ENCODE measurements at places on chromosomes 3 and 15. TPM values are rescaled to one million over a fixed set of nuclear protein-coding genes. Genes with fewer than 3 reads are reported as not detected.

CYP8B1 gene
- not detected for total RNA-seq

CIB2 gene
- 2.5 TPM for total RNA-seq

SHQ1 gene
- total RNA-seq = 19.4 TPM

PARP6 gene
- 13.4 TPM for total RNA-seq

SERINC4 gene
- not detected for total RNA-seq

DNA sequence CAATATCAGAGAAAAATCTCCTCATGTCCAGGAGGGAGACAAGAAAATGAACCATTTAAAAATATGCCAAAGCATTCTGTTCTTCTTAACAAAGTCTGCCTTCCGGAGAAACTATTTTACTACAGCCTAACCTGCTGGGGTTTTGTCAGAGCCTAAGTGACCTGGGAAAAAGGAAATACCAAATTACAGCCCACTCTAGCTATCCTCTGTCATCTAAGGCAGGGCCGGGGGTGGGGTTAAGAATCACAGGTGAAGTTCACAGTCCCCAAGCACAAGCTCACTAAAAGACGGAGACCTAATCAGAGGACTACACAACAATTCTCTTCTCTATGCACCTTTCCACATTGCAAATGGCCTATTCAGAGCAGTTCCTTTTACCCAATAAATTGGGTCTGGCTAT is 116.6 kb downstream of the TRIM42 start:
- DNase-seq = no peak

DNA sequence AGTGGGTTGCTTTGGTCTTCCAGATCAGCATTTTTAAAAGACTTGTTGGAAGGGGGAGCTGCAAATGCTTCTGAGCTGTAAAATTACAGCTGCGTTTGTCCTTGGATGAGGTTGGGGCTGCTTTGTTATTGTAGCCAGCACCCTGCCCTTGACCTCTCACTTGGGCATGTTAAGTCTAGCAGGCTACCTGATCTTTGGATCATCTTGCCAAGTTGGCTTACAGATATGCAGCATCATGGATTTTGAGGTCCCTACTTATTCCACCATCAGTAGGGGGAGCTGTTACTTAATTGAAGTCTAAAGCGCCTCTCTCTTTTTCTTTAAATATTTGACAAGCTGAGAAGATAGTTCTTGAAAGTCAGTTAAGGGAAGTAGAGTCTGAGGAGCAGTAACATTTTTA is 793.0 kb downstream of the MCTP2 start:
- peak; percentile 59 for DNase-seq

DNA sequence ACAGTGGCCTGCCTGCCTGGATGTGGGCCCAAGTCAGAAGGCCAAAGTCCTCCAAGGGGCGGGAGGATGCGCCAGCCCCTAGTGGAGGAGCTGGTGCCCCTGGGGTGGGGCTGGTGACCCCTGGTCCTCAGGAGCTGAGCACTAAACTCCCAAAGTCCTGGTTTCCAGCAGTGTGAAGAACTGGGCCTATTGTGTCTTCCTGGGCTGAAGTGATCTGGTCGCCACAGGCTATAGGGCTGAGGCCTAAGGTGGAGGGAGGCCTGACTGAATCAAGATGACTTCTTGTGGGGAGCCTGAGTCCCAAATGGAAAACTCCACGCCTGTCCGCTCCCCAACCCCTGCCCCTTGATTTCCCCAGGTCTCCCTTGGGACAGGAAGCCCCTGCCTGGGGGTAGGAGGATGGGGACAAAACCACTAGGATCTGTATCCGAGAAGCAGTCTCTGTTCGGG is 753 bp upstream of the FES start:
- no peak for DNase-seq

GRCh38 chr15:100879464-100880138 is at the start of gene ALDH1A3:
Gene ALDH1A3 (plus strand): TSS chr15:100879831. CDS start chr15:100879908, 77 bp downstream.
- peak; percentile 16 for DNase-seq

DNA sequence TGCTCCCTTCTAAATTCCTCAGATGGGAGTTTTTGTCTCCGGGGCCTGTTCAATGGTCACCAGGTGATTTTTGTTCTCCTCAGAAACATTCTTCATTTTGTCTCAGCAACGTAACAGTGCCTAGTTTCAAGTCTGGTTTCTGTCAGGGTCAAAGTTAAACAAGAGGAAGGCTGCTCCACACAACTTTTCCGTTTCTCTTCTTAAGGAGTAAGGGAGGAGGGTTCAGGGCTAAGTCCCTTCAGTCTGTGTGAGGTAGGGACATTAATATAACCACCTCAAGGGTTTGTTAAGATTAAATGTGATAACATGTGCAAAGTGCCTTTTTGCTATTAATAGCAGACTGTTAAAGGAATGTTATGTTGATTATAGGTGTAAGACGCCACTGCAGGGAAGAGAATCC is 41.8 kb downstream of the HOMER2 start:
- DNase-seq = no peak

GRCh38 chr3:150538324-150539208 is 7.7 kb downstream of the SERP1 start:
- no peak for DNase-seq

DNA sequence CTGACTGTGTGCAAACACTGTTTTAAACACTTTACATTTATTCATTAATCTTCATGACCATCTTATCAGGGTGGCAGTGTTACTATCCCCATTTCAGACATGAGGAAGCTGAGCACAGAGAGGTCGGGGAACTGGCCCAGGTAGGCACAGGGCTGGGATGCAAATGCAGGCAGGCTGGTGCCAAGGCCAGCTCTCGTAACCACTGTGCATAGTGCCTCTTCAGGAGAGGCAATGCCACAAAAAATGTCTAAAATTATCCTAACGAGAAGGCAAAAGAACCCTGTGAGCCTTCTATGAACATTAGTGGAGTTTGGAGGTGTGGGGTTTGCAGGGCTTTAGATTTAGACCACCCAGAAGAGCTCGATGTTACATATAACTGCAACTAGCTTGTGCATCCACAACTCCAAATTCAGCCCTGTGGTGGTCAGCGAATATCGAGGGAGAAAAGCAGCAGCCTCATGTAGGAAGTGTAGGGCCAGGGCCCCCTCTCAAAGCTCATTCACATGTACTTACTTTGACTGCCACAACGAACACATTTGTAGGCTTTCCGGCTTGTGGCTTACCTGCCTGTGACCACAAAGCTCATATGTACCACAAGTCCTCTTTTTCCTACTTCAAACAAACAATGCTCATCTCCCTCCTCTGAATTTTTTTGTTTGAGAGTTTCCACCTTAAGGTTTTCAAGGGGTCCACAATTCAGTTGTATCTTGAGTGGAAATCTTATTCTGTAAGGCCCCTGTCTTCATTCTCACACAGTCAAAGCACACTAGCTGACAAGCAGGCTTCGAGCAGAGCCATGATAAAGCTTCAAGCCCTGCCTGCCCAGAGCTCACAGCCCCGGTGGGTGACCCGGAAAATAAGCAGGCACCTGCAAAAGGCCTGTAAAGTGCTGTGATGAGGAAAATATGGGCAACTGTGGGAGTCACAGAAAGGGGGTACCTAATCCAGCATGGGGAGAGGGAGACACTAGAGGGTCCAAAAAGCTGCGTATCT is 722.9 kb upstream of the CFAP20DC start:
- DNase-seq = no peak

DNA sequence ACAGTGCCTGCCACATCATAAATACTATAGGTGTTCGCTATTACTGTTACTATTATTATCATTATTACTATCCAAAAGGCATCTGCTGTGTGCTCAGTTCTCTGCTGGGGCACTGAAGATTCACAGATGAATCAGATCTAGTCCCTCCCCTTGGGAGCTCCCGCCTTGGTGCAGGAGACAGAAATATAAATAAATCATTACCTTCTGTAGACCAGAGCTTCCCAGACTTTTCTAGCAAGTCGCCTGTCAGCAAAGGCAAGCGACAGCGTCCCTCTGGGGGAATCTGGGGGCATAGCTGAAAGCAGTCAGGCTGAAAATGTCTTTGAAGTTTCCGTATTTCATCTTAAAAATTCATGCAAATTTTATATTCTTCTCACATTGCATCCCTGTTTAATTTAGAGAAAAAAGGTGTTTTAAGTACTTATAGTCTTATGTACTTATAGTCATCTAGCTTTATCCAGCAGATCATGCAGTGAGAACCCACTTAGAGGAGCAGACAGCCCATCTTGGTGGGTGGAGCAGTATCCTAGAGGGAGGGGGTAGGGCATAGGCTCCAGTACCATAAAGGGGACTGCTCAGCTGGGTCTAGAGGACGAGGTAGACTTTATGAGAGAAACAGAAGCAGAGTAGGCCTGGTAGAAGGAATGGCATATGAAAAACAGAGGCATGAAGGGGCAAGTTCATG is 10.4 kb upstream of the BRPF1 start:
- DNase-seq = peak; percentile 37

GRCh38 chr3:141271279-141272030 is 39.8 kb downstream of the PXYLP1 start:
- no peak for DNase-seq

DNA sequence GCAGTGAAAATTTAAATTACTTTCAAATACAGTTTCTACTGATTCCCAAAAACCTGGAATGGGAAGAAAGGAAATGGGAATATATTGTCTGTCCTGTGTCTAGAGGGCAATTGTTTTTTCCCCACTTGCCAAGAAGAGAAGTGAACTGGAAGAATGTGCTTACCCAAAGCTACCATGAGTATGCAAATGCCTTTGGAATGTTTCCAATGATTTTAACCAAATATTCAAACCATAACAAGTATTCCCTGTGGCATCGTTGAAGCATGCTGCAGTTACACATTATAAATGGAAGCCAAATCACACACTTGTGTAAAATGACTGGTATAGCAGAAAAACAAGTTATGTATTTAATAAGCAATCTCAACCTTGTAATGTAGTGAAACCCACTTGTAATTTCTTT is 368.2 kb downstream of the GBE1 start:
- no peak for DNase-seq

DNA sequence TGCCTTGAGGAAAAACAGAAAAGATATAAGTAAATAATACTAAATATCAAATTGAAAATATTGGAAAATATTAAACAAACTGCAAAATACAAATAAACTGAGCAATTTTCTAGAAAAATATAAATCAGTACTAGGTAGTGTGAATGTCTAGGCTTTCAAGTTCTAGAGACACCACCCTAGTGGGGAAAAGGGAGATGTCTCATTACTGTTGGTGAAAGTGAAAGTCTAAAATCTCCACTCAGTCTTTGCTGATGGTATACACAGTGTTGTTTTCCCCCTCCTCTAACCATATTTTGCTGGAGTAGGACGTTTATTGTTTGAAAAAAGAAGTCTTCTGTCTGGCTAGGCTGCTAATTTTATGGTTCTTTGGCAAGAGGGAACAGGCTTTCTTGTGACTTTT is 1368.9 kb downstream of the OTOL1 start:
- DNase-seq = no peak

- DNase-seq = no peak
Measured at GRCh38 chr15:64746921-64747320, 28.5 kb downstream of the RBPMS2 start.

GRCh38 chr3:105853801-105854432 is 14.9 kb downstream of the CBLB start:
- no peak for DNase-seq

DNA sequence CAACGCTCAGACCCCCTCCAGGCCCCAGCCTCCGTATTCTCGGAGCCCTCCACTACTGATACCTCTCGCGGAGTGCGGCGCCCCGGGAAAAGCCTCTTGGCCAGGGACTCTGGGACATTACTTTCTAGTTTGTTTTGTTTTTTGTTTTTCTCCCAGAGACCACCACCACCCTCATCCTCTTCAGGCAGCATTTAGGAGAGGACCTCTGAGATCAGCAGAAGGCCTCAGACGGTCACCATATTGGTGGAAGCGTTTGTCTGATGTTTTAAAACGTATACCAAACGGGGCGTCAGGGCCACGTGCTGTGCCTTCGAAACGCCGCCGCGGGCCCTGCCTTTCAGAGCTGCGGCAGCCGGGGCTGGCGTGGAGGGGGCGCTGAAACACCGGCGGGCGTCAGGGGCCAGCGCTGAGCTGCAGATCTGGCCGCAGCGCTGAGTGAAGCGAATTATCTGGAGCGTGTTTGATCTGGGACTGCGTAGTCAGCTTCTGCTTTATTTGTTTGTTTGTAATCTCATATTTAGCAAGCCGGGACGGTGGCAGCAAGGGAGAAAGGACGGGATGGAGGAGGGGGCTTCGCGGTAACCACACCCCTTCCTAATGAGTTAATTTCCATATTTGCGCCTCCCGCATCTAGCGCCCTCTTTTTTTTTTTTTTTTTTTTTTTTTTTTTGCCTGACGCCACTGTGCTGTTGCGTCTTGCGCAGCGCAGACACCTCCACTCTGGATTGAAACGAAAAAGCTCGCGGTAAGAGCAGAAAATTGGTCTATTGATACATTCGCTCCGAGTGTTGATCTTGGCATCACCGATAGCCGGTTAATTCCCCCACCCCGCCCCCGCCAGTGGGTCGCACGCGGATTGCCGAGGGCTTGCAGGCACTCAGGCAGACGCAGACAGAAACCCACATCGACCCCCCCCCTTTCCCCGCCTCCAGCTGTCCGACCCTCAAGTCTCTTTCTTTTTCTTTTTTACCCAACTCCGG is 14.9 kb downstream of the SOX2 start:
- DNase-seq = no peak

DNA sequence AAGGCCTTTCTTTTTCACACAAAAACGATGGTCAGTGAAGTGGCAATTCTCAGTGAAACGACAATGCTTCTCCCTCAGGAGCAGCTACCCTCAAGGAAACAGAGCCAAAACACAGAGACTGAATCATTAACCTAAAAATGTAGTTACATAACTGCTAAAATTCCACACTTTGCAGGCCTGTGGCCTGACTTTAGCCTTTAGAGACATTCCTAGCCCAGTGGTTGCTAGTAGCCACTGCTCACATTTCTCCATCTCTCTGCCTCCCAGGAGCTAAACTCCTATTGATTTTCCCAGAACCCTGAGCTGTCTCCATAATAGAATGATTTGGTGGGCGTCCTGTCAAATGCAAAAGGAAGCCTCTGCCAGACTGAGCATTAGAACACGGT is 630.1 kb upstream of the KCNMB2 start:
- peak; percentile 83 for DNase-seq

DNA sequence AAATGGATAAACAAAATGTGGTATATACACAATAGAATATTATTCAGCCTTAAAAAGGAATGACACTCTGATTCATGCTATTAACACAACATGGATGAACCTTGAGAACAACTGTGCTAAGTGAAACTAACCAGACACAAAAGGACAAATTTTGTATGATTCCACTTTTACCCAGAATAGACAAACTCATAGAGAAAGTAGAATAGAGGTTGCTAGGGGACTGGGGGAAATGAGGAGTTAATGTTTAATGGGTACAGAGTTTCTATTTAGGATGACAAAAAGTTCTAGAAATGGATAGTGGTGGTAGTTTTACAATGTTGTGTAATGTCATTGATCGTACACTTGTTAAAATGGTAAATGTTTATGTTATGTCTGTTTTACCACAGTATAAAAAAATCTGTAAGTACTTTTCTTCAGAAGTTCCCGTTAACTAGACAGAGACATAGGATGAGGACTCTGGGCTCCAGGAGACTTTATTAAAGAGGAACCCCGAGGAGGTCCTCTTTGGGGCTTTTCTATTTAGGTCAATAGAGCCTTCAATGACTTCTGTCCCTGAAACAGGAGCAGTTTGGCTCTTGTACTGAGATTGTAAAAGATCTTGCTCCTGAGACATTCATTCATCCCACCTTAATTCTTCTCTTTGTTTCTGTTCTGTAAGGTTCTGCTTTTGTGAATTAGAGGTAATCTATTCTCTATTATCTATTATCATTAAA is 24.5 kb downstream of the ABHD6 start:
- DNase-seq = no peak

GRCh38 chr3:188339410-188340295 is 185.7 kb downstream of the LPP start:
- no peak for DNase-seq

All from IMR-90 (cell line).